ENCODE measurements at places on chromosomes 2 and 18. TPM values are rescaled to one million over a fixed set of nuclear protein-coding genes. Genes with fewer than 3 reads are reported as not detected.

AGXT gene
- total RNA-seq: not detected

TRIB2 gene
- total RNA-seq: 103 TPM

DCDC2C gene
- total RNA-seq: not detected

DNA sequence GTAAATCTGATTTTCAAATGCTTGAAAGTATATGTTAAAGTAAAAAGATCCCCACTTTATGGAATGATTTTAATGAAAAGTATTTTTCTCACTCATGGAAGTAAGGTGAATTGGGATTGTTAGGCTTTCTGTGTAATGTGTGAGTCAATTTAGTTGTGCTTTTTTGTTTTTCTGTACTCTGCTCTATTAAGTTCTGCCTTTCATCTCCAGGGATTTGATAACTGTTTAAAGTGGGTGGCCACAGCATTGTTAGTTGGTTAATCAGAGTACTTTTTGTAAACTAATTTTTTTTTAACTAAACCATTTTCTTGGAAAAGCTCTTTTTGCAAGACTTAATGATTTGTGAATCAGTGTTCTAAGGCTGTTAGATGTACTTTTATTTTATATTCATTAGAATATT, 76.8 kb downstream of the ABI2 start:
- DNase-seq: no peak

- DNase-seq: peak; percentile 48
These were observed 786 bp upstream of the TMEM200C start for GRCh38 chr18:5895876-5896740.

GRCh38 chr2:32884346-32884745, 62.4 kb upstream of the LTBP1 start:
- DNase-seq: no peak

- no peak for DNase-seq
These were observed 181.5 kb upstream of the ACVR2A start for GRCh38 chr2:147663153-147663961.

DNA sequence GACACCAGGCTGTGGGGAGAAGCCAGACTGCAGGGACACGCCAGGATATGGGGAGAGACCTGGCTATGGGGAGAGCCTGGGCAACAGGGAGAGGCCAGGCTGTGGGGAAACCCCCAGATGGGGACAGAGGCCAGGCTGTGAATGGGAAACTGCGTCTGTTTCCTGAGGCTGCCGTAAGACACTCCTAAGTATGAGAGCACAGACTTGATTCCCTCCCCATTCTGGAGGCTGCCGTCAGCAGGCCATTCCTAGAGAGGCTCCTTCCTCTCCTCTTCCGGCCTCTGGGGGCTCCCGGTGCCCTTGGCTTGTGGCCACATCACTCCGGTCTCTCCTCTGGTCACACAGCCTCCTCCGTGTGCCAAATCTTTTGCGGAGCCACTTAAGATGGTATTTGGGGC, 32.3 kb downstream of the ADI1 start:
- no peak for DNase-seq

DNA sequence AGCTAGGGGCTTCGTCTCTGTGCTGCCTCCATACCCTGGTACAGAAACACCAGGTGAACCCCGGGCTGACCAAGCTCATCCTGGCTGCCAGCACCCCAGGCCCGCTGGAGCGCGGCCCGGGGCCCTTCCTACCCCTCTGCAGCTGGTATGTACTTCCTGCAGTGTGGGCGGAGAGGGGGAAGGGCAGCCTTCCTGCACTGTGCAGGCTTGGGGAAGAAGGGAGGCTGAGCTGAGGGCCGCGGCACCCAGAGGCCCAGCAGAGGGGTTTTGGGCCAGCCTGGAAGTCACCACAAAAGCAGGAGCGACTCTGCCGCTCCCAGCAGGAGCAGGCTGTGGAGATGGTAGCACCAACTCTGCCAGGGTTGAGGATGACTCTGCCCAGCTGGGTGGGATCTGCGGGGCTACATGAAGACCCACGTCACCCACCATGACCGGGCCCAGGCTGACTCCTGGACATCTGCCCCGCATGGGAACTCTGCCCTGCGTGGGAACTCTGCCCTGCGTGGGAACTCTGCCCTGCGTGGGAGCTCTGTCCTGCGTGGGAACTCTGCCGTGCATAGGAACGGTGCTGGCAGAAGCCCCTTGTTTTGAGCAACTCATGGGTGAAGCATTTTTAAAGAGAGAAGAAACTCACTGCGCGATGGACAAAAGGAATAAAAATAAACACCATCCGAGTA, 273.3 kb downstream of the NDUFA10 start:
- DNase-seq: no peak

- no peak for DNase-seq
These were observed 120.8 kb upstream of the CAB39 start for GRCh38 chr2:230591850-230592249.

GRCh38 chr2:191115391-191115790, 35.4 kb downstream of the STAT4 start:
- no peak for DNase-seq

DNA sequence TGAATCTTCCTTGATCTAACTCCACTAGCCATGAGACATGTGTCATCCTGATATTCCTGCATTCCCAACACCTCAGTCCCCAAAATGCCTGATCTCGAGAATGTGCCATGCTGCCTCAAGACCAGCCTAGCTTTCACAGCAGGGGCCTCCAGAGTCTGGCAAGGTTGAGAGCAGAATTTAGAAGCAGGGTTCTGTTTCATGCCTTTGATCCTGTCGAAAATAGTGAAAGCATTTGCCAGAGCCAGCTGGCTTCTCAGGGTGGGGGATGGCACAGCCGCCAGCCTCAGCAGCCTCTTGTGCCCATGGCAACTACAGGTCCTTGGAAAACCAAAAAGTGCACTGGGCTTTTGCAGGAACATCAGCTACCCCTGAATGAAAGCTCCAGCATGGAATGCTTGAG, 143.5 kb downstream of the RTN4 start:
- no peak for DNase-seq

GRCh38 chr2:58669998-58670397, 428.9 kb upstream of the FANCL start:
- DNase-seq: no peak

DNA sequence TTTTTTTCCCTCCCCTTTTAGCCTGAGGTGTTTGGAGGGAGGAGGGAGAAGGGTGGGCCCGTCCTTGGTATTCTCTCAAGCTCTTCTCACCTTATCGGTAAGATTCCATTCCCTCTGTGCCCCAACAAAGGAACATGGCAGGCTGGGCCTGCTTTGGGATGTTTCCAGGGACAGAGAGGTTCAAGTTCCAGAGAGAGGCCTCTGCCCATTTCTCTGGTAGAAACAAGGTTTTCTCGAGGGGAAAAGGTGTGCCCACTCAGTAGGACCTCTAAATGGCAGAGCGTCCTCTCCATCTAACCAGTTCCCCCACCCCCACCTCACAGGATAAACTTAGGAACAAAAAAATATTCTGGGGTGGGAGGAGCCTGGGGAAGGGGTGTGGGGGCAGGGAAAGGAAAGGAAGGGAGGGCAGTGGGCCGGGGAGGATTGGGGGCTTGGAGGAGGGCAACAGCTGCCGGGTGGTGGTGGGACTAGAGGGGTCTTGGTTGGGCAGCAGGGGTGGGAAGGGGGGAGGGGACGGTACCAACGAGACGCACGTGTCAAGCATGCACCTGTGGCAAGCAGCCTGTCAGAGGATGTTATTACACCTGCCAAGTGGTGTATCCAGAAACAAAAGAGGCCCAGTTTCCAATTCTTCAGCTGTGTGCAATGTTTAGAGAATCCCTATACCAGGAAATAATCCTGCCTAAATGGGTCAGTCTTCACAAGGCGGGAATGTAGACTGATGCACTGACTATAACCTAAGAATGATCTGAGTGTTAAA, 2.1 kb downstream of the PCBP1 start:
- DNase-seq: no peak

DNA sequence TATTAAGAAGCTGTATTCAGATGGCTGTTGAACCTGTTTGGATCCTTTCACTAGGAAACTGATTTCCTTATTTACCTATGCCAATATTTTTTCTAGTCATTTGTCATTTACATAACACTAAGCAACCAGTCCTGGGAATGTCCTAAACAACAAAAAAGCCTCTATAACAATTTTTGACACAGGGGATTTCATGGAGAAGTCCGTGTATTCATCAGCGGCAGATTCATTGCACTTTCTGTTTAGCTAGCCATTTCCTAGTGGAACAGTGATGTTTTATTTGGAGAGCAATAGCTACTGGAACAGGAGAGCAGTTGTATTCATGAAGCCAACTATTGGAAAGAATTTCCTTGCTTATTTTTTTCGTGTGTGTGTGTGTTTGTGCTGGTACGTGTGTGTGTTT, 604.3 kb upstream of the POU3F3 start:
- no peak for DNase-seq

GRCh38 chr2:55581435-55581834, 36.0 kb downstream of the PPP4R3B start:
- no peak for DNase-seq
